ENCODE measurements at places on chromosomes 4 and X. TPM values are rescaled to one million over a fixed set of nuclear protein-coding genes. Genes with fewer than 3 reads are reported as not detected.

DNA sequence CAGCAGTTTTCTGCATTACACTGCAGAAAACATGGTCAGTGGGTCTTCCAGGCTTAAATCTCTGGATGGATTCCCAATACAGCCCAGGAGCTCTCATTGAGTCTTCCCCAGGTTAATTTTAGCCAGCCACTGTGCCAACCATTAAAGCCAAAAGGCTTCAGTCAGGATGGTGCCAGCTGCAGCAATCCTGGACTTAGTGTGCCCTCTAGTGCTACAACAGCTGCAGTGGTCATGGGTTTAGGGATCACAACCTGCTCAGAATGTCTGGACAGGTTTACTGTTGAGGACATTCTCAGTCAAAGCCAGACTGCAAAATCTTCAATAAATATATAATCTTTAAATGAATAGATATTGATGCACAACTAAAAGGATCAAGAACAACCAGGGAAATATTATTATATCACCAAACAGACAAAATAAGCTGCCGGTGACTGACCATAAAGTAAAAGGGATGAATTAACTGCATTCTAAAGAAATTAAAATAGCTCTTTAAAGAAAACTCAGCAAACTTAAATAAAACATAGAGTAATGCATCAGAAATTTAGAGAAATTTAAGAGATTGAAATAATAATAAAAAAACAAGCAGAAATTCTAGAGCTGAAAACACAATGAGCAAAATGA, 639.9 kb downstream of the SPOCK3 start:
- DNase-seq = peak; percentile 4

- DNase-seq = no peak
These were observed 101.9 kb upstream of the SFRP2 start for GRCh38 chr4:153890761-153891160.

- DNase-seq = no peak
These were observed 28.3 kb upstream of the HPGD start for GRCh38 chr4:174550541-174550940.

- no peak for DNase-seq
These were observed 79.0 kb upstream of the TRAM1L1 start for GRCh38 chr4:117164338-117164737.

GRCh38 chrX:155949098-155949497, 48.4 kb upstream of the IL9R start:
- DNase-seq = no peak

GRCh38 chr4:45471335-45471734, 652.5 kb downstream of the GABRG1 start:
- no peak for DNase-seq

DNA sequence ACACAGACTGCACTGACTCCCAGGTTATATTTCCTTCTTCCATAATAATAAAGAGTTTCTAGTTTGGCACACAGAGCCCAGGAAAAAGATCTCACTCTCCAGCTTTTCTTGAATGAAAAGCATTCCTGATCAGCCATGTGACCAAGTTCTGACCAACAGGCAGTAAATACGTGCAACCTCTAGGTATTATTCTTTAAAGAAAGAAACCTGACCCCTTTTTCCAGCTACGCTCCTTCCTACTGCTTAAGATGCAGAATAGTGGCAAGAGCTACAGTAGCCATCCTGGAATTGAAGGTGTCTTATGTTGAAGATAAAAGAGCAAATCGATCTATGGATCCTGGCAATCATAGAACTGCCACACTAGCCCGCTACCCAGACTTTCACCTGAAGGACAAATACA, 76.7 kb downstream of the LRBA start:
- DNase-seq = peak; percentile 23

DNA sequence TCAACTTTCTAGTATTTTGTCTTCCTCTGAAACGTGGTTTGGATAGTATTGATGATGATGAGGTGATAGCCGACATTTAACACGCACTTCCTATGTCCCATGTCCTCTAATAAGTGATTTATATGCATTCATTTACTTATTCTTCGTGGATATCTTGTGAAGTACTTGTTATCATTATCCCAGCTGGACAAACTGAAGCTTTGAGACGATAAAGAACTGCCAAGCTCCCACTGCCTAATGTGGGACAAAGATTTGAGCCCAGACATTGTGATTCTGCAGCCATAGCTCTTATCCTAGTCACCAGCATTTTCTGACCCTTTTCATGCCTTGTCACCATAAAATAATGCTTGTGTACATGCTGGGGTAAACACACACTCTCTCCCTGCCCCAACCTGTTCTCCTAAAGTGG, 92.5 kb downstream of the RAPGEF2 start:
- DNase-seq = no peak

DNA sequence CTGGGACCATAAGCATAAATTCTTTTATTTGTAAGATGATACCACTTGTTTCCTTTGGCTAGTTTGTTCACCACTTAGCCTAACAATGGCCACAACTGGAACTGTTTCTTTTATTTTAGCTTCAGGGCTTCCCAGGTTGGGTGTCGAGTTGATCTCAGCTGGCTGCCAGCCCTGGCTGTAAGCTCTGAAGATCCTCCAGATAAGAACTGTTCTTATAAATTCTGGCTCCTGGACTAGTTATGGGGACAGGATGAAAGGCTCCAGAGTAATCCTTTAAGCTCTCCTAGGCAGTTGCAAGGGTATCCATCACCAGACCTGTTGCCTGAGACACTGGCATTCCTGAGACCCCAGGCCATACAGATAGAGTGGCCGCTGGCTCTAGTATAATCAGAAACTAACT, 129.4 kb upstream of the ACSL4 start:
- DNase-seq = no peak

- DNase-seq = no peak
These were observed 3.7 kb upstream of the GUF1 start for GRCh38 chr4:44674471-44674870.

- no peak for DNase-seq
These were observed 26.7 kb downstream of the HDX start for GRCh38 chrX:84475596-84475995.

DNA sequence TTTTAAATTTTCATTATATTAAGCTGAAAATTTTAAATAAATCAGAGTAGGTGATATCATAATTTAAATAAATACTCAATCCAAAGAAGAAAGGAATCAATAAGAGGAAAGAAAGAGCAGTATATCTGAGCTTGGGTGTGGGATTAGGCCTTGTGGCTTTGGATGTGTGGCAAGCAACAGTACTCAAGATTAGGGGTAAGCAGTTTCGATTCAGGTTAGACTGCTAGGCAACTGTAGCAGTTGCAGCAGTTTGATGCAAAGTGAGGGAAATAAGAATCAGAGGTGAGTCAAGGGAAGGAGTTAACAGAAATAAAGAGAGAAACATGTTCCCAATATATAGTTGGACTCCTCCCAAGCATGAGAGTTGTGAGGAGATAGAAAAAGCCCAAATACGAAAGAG, 599.6 kb upstream of the KLHL4 start:
- DNase-seq = no peak

DNA sequence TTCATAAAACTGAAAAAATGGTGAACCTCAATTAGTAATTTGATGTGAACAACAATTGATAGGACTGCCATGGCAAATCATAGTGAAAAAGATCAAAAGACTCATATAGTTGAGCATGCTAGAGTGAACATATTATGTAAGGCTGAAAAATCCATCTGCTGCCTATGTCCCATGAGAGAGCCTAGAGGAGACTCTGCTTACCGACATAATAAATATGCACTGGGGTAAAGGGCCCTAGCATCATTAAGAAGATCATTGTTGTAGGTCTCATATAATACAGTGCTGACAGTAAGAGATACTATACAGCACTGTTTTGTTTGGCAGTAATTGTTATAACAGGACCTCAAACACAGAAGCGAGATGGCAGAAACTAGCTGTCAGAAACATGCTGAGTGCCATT, 229.0 kb downstream of the PABPC4L start:
- DNase-seq = no peak

DNA sequence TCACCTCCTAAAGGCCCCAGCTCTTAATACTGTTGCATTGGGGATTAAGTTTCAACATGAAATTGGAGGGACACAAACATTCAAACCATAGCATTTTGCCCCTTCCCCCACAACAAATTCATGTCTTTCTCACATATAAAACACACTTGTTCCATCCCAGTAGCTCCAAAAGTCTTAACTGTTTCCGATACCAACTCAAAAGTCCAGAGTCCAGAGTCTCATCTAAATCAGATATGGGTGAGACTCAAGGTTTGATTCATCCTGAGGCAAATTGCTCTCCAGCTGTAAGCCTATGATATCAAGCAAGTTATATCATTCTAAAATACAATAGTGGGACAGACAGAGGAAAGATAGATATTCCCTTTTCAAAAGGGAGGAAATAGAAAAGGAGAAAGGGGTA, 8.7 kb downstream of the SLC9B1 start:
- DNase-seq = no peak

DNA sequence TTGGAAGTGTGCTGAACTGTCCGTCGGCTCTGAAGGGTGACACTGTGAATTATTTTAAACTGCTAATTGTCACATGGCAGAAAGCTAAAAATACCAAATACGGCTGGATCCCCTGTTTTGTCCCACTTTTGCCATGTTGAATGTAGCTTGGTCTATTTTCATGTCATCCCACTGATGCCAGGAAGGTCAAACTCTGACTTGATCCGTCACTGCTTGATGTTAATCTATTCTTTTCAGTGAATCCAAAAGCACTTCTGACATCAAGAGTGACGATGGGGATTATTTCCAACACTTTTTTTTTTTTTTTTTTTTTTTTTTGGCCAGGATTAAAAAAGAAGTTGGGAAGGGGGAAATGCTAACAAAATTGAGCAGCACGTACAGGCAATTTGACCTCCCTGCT, 734.6 kb upstream of the TENM3 start:
- no peak for DNase-seq

DNA sequence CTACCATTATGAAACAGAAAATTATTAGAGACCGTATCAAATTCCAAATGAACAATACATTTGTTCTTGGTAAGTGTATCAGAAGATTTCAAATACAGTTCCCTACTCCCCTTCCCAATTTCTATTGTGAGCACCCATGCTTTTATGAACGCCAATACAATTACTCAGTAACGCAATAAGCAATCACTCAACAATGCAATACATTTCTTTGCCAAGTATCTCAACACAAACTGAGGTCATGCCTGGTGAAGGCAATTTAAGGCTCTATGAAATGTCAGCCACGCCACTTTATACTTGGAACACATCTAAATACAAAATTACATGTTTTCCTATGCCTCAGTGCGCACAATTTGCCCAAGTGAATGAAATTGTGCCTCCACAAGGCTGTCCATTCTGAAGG, 712 bp downstream of the PNPLA4 start:
- no peak for DNase-seq

DNA sequence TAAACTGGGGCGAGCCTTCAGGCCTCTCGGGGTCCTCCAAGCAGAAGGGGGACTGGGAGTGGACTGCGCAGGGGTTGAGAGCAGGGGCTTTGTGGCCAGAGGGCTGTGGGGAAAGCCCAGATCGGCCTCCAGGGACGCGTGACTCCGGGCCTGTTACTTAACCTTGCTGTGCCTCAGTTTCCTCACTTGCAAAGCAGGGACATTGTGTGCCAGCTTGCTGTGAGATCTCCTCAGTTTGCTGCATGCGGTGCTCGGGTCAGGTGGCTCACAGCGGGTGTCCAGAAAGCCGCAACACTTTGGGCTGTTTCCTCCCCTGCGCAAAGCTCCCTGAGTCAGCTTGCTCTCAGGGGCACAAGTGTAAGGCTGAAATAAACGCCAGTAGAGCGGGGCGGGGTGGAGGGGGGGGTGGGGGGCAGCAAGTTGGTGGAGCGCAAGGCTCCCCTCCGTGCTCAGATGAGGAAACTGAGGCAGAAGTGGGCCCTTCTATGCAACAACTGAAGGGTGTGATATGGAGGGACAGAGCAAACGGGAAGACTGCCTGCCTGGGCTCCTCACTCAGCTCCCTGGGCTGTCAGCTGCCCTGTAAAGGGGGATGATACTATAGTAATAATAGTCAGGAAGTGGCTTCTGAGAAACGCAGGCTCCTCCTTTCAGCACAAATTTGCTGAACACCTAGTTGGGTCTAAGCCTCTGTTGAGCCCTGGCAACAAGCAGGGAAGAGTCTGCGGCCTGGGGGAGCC, 101.0 kb downstream of the HMX1 start:
- no peak for DNase-seq

GRCh38 chr4:26670903-26671537, 87.1 kb downstream of the TBC1D19 start:
- no peak for DNase-seq

GRCh38 chr4:6682862-6683590, 10.7 kb upstream of the S100P start:
- no peak for DNase-seq

DNA sequence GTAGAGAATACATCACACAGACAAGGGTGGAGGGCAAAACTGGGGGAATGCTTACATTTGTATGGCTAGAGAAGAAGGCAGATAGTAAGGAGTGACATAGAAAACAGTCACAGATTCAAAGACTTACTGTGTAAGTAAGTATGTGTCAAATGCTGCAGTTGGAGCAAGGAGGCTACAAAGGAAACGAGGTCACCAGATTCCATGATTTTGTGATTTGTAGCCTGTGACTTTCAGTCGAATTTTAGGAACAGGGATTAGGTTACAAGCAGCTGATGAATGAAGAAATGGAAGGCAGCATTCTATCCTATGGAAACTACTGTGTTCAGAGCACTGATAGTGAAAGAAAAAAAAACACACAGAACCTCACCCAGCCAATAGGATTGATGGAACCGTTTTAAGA, 407.9 kb downstream of the IL15 start:
- DNase-seq = no peak

- DNase-seq = no peak
These were observed 367.9 kb downstream of the FAM133A start for GRCh38 chrX:94041881-94042280.

- DNase-seq = no peak
These were observed 17.5 kb downstream of the MAML3 start for GRCh38 chr4:140136509-140136908.

DNA sequence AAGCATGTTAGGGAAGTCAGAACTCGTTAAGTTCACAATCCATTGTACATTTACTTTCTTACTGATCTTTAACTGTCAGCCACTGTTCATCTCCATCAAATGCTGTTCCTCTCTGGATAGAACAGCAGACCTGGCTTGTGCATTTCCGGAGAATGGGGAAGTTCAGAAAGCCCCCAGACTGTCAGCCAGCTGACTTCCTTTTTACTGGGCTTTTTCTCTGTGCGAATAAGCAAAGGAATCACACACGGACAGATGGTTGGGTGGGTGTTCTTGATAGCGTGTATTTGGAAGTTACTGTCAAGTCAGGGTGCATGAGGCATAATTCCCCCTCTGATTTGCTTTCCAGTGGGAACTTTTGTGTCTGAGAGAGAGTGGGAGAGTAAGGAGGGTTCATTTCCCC, 56.8 kb downstream of the TSPAN7 start:
- no peak for DNase-seq

- no peak for DNase-seq
These were observed 4.4 kb downstream of the FGFBP2 start for GRCh38 chr4:15958562-15958961.

GRCh38 chr4:119733431-119733830, 104.8 kb upstream of the PDE5A start:
- DNase-seq = no peak

CSAG1 gene
- not detected for polyA plus RNA-seq

TENM3 gene
- polyA plus RNA-seq = 17.4 TPM

GDPD2 gene
- 1.4 TPM for polyA plus RNA-seq

RELL1 gene
- 7.7 TPM for polyA plus RNA-seq

THAP9 gene
- polyA plus RNA-seq = 9.5 TPM

TMEM150C gene
- 21.9 TPM for polyA plus RNA-seq

CSAG2 gene
- polyA plus RNA-seq = not detected

MAGEB6 gene
- polyA plus RNA-seq = not detected

DCLK2 gene
- 10.5 TPM for polyA plus RNA-seq

KLHL4 gene
- 4.4 TPM for polyA plus RNA-seq

HSFX2 gene
- 0.24 TPM for polyA plus RNA-seq

RRH gene
- polyA plus RNA-seq = 1.3 TPM

AMER1 gene
- polyA plus RNA-seq = 8.0 TPM

TRPC5OS gene
- 0.17 TPM for polyA plus RNA-seq

QRFPR gene
- polyA plus RNA-seq = 1.0 TPM

KLHL13 gene
- 73.1 TPM for polyA plus RNA-seq

NDNF gene
- polyA plus RNA-seq = 58.8 TPM
